ENCODE measurements at places on chromosomes 16 and 17.

GRCh38 chr16:77951788-77952187 lies 70.6 kb upstream of the CLEC3A start:
- DNase-seq, result no peak

DNA sequence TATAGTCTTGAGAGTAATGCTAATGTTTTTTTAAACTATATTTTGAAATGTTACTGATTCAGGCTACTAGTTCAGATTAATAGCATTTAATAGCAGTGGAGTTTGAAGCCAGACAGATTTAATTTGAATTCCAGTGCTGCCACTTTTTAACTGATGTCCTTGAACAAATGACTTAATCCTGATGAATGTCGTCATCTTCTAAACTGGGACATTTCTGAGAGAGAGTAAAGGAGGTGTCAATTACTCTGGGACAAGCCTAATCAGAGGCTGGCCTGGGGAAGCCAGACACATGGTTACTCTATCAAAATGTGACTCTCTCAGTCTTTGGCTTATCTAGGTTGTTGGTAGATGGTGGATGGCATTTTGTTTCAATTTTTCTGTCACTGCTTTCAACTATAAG lies 246.7 kb downstream of the HS3ST3A1 start:
- DNase-seq, result no peak

DNA sequence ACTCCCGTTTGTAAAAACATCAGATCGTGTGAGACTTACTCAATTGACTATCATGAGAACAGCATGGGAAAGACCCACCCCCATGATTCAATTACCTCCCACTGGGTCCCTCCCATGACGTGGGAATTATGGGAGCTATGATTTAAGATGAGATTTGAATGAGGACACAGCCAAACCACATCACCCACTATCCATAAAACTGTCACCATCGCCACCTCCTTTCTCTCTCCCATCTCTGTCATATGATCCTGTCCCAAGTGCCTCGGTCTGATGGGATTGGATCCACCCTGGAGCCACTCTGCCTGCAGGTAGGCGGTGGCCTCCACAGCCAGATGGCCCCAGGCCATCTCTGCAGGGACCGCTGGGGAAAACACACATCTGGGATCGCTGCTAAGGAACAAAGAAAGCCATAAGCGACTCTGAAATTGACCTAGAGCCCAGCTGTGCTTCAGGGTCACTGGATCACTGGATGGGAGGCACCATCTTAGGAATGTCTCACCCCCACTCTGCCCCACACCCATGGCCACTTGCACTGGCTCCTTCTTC lies 61.2 kb downstream of the TMEM186 start:
- no peak for DNase-seq

DNA sequence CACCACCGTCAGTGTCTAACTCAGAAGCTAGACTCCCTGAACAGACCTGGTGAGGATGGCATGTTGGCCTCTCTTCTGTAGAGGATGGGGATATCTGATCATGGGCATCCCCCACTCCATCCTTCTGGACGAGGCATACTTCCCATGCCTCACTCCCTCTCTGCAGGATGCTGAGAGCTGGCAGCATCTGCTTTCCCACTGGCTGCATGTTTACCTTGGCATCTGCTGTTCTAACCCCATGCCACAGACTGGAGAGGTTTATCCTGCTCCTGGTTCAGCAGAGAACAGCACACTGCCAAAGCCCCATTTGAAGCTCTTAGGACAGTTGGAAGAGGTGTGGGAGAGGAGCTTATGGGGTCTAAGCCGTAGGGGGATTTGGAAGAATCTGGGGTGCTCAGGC lies 46.0 kb downstream of the YPEL2 start:
- DNase-seq, result no peak
